Uterus (tissue), 4 donors: ENCODE measurements at places on chromosomes 6 and 20.

DNA sequence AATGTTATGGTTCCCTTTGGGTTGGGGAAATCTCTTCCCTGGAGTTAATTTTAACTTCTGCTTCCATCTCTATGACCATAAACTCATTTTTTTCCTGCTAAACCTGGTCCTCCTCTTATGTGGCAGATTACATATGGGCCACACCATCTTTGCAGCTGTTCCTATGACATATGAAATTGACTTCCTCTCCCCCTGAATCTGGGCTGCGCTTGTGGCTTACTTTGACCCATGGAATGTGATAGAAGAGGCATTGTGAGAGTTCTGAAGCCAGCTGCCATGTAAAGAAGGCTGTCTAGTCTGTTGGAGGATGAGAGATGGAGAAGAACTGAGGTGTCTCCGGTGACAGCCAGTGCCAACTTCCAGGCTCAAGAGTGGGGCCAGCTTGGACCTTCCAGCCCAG lies 100.1 kb downstream of the CDC5L start:
- DNase-seq, result no peak

GRCh38 chr20:59087829-59088433 lies 45.3 kb upstream of the PRELID3B start:
- DNase-seq, result peak; percentile 60

GRCh38 chr6:41546475-41546865 lies 289 bp downstream of the FOXP4 start:
- no peak for DNase-seq

DNA sequence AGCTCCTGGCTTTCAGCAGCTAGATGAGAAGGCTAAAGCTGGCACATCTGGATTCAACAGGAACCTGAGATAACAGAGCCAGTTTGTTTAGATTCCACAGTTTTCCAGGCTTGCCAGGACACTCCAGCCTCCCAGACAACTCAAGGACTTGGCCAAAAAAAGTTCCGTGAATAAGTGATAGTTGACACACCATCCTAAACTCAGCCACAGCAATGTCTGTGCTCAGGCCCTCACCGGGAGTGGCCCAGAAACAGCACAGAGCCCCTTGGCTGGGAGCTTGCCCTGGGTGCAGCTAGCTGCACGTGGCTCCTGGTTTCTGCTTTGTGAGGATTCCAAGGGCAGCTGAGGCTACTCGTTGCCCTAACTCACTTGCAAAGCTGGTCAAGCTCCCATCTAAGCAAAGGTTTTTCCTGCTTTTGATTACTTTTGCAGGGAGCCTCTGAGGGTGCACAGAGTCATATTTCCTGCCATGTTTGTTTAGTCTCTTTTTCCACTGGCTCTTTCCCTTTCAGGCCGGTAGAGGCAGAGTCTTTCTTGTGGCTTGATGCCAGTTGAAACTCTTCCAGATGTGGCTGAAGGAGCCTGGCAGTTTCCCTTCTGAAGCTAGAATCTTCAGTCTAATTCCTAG lies 118.3 kb upstream of the ECI2 start:
- DNase-seq, result peak; percentile 21

GRCh38 chr6:8065519-8065911 lies 1.3 kb upstream of the BLOC1S5 start:
- no peak for DNase-seq

DNA sequence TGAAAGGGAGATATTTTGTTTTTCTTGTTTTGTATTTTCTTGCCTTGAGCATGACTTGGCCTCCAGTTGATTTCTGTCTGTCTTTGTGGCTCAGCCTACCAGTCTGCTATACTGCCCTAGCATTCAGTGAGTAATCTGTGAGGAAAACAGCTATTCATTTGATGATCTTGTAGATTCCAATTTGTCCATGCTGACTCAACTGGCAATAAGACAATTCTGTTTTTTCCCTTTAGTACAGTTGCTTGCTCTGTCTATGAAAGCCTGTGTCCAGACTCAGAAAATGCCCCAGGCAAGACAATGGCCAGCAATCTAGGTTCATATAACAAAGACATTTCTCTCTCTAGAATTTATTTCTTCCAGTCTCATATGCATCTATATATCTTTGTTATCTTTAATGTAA lies 10.9 kb upstream of the SOX4 start:
- no peak for DNase-seq

DNA sequence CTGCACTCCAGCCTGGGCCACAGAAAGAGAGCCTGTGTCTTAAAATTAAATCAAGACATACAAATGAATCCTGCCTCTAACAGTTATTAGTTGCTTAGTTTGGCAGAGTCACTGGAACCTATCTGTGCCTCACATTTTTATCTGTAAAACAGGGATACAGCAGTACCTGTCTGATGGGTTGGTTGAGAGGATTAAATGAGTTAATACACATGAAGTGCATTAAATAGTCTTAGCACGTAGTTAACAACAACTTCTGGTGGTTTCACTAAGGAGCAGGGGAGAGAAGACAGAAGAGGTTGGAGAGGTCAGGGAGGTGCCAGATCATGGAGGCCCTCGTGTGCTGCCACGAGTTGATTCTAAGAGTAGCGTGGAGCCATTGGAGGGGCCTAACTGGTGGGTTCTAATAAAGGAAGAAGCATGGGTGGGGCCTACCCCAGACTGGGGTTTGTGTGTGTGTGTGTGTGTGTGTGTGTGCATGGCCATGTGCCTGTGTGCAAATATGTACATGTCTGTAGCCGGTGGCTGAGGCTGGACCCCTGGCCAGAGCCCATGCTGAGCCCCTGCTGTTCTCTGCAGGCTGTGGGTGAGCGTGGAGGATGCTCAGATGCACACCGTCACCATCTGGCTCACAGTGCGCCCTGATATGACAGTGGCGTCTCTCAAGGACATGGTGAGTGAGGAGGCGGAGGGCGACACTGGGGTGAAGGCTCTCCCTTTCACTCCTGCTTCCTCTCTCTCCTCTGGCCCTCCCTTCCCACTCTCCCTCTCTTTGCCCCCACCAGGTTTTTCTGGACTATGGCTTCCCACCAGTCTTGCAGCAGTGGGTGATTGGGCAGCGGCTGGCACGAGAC lies 9.1 kb downstream of the RBCK1 start:
- DNase-seq, result no peak

- no peak for DNase-seq
Observed at GRCh38 chr6:47663462-47664216, 34.7 kb upstream of the ADGRF4 start.

DNA sequence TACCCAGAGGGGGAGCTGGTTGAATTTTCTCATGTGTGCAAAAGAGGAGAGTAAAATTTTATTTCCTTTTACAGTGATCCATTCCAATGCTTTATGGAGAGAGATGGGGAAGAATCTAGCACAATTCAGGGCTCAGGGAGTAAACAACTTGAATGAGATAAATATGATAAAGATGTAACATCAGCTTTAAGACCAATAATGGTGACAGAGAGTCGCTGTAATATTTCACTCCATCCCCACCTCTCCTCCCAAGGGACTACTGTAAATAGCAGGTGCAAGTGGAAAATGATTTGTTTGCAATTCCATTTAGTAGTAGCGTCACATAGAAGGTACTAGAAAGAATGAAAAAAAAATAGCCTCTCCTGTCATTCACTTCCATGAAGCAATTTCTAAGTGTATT lies 4.8 kb downstream of the CRISP3 start:
- DNase-seq, result no peak

GRCh38 chr6:80438772-80439171 lies 332.3 kb downstream of the BCKDHB start:
- DNase-seq, result no peak

DNA sequence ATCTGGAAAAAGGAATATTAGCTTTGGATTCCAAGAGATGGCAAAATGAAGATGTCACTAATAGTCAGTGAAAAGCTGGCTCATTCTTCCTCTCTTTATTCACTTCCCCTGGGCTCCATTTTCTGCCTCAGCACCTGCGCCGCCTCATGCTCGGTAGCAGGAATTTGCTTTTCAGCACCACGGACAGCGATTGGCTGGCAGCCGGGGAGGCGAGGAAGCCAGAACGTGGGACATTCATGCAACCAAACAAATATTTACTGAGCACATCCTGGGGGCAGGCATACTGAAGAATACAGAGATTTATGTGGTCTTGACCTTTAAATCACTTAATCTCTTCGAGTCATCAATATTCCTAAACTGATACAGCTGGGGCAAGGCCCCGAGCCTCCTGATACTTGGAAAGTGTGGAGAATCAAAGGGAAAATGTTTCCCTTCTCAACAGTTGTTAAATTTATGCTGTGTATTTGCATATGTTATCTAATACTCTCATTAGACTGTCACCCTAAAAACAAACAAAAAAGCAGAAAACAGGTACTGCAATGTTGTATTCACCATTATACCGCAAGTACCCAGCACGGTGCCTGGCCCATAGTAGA lies 12.1 kb upstream of the PDYN start:
- DNase-seq, result peak; percentile 29

- DNase-seq, result no peak
Observed at GRCh38 chr6:41651246-41651961, 13.1 kb downstream of the MDFI start.

- no peak for DNase-seq
Observed at GRCh38 chr6:163338671-163339405, 75.7 kb upstream of the QKI start.

GRCh38 chr6:40563111-40563510 lies 24.1 kb downstream of the LRFN2 start:
- DNase-seq, result no peak

DNA sequence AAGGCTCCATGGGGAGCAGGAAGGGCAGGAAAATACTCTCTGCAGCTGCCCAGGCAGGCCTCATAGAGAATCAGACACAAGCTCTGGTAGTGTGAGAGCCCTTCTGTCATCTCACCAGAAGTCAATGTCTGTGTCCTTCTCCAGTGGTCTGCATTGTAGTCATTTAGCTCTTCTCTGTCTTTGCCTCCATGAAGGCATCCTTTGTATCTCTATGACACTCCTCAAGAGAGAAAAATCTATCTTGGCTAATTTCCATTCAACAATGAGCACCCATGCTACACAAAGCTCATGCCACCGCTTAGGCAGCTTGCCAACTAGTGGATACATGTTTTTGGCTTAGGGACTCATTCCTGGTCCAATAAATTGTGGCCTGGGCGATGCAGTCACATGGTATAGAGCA lies 92.1 kb downstream of the RNF217 start:
- DNase-seq, result no peak

DNA sequence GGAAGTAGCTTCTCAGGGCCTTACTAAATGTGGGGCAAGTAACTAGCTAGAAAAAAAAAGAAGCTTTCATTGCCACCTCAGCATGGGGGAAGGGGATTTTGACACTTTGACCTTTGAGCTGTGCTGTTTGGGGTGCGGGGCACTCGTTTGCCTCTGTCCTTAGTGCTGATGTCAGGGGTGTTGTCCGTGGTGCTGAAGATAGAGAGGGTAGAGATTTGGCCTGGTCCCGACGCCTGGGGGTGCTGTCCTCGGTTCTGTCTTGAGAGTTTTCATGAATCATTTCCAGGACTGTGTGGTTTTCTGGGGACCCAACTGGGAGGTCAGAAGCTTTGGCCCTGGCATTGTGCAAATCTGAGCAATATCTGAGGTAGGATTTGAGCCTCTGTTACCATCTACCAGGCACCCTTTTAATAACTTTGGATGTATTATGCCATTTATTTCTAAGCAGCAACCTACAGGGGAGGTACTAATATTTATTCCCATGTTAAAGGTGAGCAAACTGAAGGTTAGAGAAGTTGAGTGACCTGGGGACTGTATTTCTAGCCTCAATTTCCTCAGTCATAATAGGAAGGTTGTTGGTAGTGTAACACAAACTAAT lies 78.0 kb downstream of the DLGAP4 start:
- DNase-seq, result no peak

DNA sequence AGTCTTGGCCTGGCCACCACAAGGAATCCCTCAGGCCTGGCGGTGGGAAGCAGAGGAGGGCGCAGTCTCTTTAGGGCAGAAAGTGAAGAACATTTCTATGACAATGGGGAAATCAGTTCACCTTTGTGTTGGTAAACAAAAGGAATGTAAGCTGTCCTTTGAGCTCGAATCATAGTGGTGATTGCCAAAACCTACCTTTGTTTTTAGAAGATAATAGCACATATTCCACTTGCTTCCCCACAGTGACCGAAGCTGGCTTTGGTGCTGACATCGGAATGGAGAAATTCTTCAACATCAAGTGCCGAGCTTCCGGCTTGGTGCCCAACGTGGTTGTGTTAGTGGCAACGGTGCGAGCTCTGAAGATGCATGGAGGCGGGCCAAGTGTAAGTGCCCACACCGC lies 144.1 kb downstream of the MTHFD1L start:
- DNase-seq, result no peak

DNA sequence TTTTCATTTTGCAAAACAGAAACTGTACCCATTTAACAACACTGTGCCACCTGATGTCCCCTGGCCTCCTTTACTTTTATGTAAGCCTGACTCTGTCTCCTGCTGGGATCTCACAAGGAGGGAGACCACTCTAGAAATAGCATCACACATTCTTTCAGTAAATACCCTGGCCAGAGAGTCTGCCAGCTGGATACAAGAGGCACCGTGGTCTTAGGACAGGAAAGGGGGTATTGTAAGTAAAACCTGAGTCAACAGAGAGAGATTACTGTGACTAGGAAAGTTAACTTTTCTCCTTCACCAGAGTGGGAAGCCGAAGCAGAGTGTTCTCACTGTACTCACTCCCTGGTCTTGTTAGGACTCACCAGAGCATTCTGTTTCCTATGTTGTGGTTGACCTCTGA lies 27.8 kb downstream of the CMTR1 start:
- DNase-seq, result no peak

DNA sequence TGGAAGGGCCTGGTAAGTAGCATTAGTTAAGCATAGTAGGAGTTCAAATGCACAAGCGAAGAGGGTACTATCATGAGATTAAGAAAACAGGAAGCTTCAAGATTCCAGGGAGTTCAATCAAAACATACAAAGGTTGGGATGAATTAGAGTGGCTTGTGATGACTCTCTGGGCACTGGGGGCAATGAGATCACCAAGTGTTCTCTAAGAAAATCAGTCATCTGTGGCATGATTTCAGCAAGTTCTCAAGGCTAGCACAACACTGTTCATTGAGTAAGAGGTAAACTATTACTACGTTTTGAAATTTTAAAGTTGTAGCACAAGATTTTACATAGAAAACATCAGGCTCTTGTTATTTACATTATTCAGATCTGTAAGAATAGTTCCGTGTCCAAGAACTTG lies 139.7 kb upstream of the FLRT3 start:
- DNase-seq, result no peak

DNA sequence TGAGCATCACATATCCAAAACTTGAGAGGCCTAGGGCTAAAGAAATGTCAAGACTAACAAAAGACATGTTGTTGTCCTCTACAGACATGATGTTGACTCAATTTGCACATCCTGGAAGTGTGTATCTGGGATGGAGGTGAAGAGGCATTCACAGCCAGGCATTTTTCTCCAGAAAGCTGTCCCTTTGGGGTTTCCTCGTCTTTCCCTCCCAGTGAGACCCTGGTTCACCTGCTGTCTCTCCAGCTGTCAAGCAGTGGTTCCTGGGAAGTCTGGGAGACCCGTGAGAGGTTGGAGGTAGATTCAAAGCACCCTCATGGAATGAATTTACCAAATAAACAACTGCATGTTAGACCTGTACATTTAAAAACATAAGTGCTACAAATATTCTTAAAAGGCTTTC lies 32.1 kb downstream of the BACH2 start:
- DNase-seq, result no peak

GRCh38 chr20:50125279-50125678 lies 12.3 kb upstream of the UBE2V1 start:
- no peak for DNase-seq
